Activated CD8-positive, alpha-beta memory T cell treated with anti-CD3 and anti-CD28 coated beads for 1 hour (primary cell): ENCODE measurements at places on chromosomes 1 and 21.

DNA sequence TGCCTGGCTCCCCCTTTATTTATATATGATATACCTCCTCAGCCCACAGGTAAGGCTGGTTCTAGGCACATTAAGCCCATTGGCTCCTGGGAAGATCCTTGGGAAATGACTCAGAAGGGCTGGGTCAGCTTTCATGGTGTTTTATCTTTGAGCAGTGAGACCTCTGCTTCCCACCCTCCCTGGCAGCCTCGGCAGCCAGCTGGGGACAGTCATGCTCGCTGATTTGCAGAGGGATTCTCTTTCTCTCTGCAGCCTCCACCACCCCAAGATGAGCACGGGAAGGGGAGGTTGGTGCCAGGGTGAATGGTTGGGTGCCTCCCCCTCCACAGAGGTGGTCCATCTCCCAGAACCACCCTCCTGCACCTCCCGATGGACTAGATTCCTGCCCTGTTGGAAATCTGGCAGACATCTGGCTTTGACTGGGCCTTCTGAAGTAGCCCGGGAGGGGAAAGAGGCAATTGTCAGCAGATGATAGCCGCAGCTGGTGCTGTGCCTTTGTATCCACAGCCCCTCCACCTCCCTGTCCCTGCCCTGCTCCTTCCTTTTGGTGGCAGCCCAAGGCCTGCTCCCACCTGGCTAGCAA, 24.6 kb downstream of the IER5 start:
- no peak for DNase-seq

- no peak for DNase-seq
Observed at GRCh38 chr1:37811027-37811655, 3.1 kb upstream of the YRDC start.

GRCh38 chr1:69702085-69702484, 134.4 kb downstream of the LRRC7 start:
- DNase-seq, result no peak

DNA sequence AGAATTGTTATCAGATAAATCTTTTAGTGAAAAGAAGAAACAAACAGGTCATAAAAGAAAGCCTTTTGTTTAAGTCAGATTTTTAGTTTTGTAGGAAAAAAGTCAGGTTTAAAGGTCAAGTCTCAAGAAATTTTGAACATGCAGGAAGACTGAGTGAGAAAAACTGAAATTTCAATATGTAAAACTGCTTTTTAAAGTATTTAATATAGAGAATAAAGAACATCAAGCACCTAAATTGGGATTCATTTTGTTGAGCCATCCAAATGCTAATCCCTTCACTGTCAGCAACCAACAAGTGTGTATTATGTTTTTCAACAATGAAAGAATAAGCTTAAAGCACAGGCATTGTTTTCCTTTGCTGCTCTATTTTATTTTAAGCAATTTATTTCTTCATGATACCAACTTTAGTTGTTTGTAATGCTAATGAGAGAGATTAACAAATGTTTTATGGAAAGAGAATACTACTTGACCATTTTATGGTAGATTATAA, 114.9 kb upstream of the SERTAD4 start:
- no peak for DNase-seq
